Kidney epithelial cell (primary cell): ENCODE measurements at places on chromosomes 6 and 20.

DNA sequence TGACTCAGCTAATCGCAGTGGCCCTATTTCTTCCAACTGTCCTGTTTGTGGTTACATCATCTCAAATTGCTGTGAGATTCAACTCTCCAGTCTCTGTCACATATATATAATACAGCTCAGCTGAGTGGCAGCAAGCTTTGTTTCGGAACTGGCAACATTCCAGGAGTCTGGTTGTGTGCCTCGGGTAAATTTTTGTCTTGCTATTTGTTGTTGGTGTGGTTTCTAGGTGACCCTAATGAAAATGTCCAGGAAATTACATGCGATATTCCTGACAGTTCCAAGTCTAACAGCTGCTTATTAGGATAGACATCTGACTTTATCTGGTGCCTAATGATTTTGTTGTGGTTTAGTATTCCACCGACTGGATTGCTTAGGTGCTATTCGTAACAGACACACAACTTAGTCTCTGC lies 581.8 kb downstream of the CD109 start:
- no peak for DNase-seq

GRCh38 chr6:34352305-34352937 lies 40.0 kb downstream of the NUDT3 start:
- DNase-seq, result no peak

DNA sequence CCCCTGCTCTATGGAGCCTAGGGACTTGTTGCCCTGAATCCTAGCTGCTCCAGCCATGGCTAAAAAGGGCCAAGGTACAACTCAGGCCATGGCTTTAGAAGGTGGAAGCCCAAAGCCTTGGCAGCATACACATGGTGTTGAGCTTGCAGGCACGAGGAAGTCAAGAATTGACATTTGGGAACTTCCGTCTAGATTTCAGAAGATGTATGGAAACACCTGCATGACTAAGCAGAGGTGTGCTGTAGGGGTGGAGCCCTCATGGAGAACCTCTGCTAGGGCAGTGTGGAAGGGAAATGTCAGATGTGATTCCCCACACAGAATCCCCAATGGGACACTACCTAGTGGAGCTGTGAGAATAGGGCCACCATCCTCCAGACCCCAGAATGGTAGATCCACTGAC lies 95.1 kb upstream of the TMEM170B start:
- no peak for DNase-seq

GRCh38 chr6:100347901-100348550 lies 116.7 kb downstream of the SIM1 start:
- DNase-seq, result no peak

DNA sequence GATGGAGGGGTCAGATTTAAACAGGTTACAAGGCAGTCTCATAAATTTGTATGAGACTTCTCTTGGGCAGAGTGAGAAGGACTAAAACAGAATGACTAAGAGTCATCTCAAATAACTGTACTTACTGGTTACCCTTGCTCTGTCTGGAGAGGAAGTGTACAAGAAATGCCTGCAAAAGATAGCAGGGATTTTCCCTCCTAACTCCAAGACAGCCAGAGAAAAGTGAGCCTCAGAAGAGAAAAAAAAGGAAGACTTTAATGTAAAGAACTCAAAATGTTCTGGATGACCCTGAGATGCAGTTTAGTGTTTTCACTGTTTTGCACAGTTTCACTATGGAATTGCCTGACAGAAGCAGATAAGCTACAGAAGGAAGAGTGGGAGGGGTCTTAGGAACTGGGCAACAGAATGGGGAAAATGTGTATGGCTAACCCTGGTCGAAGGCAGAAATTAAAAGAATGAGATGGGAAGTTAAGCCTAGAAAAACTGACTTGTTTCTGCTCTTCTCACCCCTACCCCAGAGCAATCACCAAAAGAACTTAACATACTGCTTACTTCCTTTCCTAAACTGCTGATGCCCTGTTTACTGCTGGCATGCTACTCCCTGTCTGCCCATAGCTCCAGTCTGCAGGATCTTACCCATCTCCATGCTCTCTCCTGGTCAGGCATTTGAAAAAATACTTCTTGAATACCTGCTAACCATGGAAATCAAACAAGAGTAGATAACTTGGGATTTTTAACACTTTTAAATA lies 98.1 kb upstream of the MARCKS start:
- no peak for DNase-seq
